ENCODE measurements at places on chromosomes 16 and 17.
A peak's percentile ranks its signal among the peaks of the same experiment; 100 is the strongest.

DNA sequence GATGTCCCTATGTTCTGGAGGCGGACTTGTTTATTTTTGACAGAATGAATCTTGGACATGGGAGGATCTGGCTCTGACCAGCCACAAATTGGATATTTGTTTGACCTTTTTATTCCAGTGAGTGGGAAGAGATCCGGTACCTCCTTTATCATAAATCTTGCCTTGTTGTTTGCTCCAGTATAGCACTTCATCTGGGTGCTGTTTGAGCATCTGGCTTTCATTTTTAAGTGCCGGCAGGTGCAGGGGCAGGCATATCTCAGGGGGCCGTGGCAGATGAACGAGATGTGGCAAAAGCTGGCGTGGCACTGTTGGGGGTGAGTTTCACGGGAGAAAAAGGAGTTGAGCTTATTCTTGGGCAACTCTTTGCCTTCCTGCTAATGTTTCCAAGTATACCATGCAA is 37.8 kb downstream of the MSI2 start:
- DNase-seq = no peak

DNA sequence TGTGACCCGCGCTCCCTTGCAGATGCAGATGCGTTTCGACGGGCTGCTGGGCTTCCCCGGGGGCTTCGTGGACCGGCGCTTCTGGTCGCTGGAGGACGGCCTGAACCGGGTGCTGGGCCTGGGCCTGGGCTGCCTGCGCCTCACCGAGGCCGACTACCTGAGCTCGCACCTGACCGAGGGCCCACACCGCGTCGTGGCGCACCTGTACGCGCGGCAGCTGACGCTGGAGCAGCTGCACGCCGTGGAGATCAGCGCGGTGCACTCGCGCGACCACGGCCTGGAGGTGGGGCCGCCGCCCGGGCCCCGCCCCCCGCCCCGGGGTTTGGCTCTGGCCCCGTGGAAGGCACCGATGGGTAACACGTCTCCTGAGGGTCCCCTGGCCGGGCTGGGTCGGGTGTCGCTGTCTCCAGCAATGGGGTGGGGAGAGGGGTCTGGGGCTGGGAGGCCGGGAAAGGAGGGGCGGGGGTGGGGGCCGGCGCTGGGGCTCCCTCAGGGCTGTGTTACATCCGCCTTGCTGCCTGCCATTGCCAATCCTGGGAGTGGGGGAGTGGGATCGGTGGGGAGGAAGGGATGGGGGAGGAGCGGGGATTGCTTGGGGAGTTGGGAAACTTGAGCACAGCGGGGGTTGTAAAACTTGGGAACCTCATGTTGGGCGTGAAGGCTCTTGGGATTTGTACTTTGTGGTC is 737 bp downstream of the NUDT16L1 start:
- DNase-seq = no peak

DNA sequence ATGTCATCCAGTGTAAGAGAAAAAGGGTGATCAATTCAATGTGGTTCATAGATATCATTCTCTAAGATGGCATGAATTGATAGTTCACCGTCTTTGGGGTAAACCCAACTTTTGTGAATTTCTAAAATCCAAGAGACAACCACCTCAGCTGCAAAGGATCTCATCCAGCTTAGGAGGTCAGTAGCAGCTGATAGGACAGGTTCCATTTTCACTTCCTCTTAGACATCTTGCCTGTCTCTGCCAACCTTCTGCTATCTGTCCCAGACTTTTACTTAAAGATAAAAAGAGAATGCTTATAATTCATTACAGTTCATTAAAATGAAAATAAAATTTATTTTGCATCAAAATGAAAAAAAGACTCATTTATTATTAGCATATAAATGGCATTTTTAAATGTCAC is 468.2 kb downstream of the XYLT1 start:
- DNase-seq = no peak

DNA sequence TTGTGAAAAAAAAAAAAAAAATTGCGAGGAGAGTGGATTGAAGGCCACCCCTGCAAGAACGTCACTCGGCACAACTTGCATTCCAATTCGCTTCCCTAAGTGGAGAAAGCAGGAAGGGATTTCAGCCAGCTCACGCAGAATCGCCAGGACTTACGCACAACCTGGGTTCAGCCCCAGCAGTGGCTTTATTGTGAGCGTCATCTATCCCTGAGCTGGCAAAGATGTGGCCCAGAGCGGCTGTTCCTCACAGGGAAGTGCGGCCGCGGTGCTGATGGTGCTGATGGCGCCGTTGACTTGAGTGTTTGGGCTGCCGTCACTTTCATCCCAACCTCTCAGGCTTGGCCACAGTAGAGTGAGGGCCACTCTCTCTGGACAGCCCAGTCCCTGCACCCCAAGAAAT is 197.6 kb downstream of the NTN1 start:
- DNase-seq = no peak

DNA sequence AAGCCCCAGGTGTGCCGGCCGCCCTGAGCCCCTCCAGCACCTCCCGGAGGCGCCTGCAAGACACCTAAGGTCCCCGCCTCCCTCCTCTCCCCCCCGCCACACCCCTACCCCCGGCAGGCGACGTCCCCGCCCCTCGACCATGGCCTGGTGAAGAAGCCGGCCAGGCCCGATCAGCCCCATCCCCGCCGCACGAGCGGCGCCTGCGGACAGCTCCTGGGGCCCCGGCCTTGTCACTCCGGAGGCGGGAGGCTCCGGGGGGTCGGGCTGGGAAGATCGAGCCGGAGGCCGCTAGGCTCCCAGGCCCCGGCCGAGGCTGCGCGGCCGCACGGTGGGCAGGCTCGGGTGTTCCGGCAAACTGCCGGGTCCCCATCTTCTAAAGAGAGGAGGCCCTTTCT is 405 bp upstream of the ACE start:
- DNase-seq = peak; percentile 68

DNA sequence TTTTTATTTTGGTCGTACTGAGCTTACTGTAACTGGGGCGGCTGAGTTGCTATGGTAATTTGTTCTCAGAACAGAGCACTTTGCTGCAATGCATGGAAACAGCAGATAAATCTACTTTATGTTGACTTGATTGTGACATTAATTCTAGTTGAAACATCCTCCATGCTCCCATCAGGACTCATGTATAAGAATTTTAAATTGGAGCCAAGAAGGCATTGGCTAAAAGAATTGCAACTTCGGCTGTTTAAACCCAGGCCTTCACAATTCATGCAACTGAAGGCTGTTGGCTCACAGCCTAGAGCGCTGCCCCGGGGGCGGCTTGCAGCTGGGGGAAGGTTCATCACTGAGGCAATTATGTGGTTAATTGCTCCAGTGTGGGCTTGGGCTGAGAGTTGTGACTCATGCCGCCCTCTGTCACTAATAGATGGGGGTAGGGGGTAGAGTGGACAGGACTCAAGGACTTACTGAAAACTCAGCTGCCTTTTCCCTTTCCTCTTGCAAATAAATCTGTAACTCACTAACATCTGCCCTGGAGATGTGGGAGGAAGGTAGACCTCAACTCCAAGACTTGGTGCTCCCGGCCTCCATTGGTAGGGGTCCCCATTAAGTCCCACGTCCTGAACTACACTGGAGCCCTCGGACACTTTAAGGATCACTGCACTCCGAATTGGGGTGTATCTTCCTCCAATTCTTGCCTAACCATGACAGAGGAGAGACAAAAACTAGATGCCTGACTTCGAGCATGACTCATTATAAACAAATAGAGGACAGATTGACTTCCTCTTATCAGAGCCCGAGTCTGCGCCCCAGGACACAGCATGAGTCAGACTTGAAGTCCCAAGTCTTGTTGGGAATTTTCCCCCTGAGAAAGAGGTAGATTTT is 37.5 kb downstream of the ERCC4 start:
- peak; percentile 73 for DNase-seq

DNA sequence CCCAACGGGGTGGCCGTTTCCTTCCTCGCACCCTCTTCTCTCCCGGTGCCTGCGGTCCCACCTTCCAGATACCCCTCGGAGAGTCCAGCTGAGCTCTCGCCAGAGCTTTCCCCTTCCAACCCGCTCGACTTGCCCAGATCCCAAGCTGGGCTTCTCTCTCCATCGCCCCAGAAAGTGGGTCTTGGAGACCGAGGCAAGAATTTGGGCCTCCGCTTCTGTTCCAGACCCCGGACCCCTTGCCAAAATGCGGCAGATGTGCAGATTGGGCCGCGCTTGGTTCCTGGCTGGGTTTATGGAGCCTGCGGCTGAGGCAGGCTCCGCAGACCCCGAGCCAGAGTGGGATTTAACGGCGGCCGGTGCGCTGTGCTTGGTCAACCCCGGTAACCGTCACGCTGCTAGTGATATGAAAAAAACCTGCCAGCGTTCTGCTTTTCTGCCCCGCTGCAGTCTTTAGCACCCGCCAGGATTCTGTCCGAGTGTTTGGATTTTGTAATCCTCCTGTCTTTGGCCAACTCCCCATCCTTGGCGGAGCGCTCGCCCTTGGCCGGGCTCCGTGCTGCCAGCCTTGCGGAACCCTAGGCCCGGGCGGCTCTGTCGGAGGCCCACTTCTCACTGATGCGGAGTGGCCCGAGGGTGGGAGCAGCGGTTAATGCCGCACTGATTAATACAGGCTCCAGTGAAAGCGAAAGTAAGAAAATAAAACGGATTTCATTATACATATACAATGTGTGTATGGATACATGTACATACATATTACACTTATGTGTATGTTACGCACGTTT is 754 bp upstream of the SLFN11 start:
- peak; percentile 72 for DNase-seq
